ENCODE measurements at places on chromosomes 5 and 9.
A peak's percentile ranks its signal among the peaks of the same experiment; 100 is the strongest.

DNA sequence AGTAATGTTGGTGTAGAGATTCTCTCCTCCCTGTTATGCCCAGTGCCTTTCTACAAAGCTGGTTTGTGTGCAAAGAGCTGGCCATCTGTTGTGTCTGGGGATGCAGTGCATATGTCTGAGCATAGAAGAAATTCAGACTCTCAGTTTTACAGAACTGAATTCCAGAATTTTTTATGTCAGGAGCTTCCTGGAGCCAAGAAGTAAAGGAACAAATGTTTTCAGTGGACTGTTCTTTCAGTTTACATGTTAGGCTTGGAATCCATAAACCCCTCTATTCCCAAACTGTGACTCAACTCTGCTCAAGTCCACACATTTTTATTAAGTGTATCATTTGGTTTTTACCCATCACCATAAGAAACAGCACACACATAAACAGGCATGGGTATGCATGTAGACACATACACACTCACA is 366.0 kb downstream of the BRINP1 start:
- DNase-seq = no peak

DNA sequence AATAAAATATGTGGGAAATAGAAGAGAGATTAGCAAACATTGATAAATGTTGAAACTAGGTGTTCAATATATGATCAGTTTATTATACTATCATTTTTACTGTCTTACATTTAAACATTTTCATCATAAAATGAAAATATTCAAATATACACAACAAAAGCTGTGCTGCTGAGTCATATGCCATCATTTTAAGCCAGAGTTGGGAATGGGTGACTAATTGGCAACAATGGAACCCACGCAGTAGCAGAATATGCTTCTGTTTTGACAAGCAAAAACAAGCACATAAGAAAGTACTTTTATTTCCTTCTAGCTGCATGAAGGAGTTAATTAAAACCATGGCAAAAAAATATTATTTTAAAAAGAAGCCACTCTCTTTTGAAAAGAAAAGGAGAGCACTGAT is 340.0 kb upstream of the EDIL3 start:
- DNase-seq = peak; percentile 46

GRCh38 chr9:132243156-132244074 is 81.6 kb downstream of the NTNG2 start:
- no peak for DNase-seq

- DNase-seq = no peak
Measured at GRCh38 chr5:35470866-35471265, 146.8 kb upstream of the SPEF2 start.

DNA sequence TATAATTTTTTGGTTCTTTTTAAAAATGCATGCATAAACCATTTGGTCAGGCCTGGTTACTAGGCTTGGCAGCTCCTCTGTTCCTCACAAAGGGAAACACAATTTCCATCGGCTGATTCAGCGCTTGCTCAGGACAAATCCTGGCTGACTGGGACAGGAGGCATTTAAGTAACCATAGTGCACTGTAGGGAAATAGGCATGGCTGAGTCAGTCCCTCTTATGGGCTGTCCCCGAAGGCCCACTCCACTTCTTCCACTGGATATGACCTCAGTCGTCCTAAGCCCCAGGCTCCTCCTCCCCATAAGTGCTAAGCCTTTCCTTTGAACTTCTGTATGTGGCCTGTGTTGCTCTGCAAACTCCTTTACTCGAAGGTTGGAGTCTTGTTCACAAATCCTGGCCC is 71.2 kb upstream of the GLIS3 start:
- DNase-seq = no peak

GRCh38 chr5:109868737-109869136 is 179.0 kb downstream of the MAN2A1 start:
- no peak for DNase-seq
